ENCODE measurements at places on chromosomes 12 and 14.

GRCh38 chr12:71562676-71563595, 100.7 kb downstream of the ZFC3H1 start:
- DNase-seq: no peak

DNA sequence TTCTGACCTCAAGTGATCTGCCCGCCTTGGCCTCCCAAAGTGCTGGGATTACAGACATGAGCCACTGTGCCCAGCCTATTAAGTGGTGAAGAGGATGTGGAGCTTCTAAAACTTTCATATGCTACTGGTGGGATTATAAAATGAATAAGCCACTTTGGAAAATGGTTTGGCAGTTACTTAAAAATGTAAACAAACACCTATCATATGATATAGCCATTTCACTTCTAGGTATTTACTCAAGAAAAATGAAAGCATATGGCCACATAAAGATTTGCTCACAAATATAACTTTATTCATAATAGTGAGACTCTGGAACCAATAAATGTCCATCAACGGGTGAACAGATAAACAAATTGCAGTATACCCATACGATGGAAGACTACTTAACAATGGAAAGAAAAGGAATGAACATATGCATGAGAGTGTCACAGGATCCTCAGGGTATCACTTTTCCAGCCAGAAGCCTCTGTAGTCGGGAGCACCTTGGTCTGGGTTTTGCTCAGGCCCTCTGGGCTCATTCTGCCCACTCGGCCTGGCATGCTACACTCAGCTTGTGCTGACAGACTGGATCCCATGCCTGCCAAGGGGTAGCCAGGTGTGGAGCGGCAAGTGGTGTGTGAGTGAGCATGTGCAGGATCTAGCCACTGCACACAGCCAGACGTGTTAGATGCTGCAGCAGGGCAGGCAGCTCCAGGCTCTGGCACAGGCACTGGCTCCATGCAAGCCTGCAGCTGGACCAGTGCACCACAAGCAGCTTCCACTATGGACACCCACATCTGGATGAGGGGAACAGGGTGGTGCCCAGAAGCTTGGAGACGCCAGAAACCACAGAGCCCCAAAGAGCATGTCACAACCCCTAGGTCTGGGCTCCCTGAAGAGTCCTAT, 213.2 kb upstream of the DIO3 start:
- no peak for DNase-seq

- no peak for DNase-seq
Measured at GRCh38 chr12:96436366-96437170, 36.3 kb upstream of the CDK17 start.

- no peak for DNase-seq
Measured at GRCh38 chr12:1834186-1834925, 14.0 kb downstream of the LRTM2 start.

DNA sequence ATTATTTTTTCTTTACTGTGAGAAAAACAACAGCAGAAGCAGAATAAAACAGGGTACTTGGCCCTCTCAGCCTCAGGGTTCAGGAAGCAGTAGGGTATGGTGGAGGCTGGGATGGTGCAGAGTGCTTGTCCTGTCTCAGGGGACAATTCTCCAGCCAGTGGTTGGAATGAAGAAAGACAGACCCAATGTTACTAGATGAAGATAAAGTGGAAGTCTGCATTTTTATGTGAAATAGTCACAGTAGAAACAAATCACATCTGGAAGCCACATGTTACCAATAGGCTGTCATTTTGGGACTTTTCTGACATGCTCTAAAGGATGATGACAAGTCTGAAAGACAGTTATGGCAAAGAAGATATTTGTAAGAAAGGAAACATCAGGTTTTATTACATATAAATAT, 32.3 kb downstream of the PROX2 start:
- no peak for DNase-seq

GRCh38 chr14:102663440-102663839, 71.0 kb downstream of the RCOR1 start:
- no peak for DNase-seq

- no peak for DNase-seq
Measured at GRCh38 chr14:62308316-62308715, 546.1 kb downstream of the SNAPC1 start.

- no peak for DNase-seq
Measured at GRCh38 chr12:14216405-14217294, 148.8 kb upstream of the ATF7IP start.

DNA sequence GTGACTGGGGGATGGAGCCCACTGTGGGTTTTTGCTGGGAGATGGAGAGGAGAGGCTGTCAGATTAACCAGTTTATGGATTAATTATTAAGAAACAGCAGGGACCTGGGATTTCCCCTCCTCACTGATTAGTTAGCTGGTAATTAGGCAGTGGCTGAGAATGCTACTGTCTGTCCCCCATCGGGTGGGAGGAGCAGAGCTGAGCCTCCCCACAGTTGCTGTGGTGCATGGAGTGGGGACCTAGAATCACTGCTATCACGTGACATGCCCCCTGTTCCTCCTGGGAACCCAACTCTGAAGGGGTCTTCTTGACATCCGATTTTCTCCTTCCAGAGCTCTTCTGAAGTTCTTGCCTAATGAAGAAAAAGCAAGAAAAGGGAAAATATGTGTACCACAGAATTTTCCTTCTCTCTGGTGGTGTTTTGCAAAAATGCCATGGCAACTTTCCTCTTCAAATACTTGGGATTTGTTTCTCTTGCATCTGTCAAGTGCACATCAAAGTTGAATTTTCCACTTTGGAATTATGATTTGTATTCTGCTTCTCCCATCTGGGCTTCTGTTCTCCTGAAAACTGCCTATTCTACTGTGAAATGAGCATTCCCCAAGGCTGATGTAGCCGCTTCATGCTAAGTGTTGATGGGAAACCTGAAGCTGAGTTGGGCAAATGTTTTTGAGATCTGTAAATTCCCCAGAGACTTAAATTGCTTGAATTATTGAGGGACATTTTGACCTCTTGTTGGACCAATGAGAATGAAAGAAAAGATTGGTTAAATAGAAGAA, 264.2 kb downstream of the RGS6 start:
- no peak for DNase-seq

DNA sequence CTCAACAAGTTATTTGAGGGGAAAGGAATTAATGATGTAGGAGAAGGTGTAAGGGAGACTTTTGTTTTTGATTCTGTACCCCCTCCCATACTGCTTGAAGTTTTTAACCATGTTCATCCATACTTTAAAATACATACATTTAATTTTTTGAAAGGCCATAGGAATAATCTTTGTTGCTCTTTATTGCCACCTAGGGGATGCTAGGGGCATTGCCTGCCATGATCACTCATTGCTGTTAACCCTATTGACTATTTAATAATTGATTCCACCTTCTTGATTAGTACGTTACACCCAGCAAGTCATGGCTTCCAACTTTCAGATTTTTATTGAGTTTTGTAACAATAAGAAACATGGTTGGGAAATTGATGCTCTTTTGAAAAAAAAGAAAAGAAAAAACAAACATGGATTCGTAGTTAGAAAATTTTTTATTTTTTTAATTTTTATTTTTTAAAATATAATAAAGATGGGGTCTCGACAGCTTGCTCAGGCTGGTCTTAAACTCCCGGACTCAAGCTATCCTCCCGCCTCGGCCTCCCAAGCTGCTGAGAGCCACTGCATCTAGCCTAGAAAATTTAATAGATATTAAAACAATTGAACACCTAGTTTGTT, 8.5 kb upstream of the PRKAB1 start:
- no peak for DNase-seq

GRCh38 chr14:93693914-93694313, 94.4 kb downstream of the PRIMA1 start:
- no peak for DNase-seq

GRCh38 chr14:101501341-101501740, 60.0 kb upstream of the DIO3 start:
- DNase-seq: no peak

DNA sequence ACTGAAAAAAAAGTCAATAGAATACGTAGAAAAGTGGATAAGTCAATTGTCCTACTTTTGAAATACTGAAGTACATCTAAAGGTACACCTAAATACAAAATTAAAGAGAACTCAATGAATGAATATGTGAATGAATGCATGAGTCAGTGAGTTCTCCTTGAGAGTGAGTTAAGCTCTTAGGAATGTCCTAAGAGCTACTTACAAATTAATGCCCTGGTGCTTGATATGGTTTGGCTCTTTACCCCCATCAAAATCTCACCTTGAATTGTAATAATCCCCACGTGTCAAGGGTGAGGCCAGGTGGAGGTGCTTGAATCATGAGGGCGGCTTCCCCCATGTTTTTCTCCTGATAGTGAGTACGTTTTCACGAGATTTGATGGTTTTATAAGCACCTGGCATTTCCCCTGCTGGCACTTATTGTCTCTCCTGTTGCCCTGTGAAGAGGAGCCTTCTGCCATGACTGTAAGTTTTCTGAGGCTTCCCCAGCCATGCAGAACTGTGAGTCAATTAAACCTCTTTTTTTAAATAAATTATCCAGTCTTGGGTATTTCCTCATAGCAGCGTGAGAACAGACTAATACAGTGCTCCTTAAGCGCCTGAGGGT, 192.2 kb upstream of the ARHGAP5 start:
- DNase-seq: no peak

GRCh38 chr12:93447555-93448290, 6.0 kb upstream of the UBE2N start:
- no peak for DNase-seq

- no peak for DNase-seq
Measured at GRCh38 chr14:58966997-58967396, 221.5 kb upstream of the DAAM1 start.

GRCh38 chr12:30753233-30753632, 1.5 kb downstream of the CAPRIN2 start:
- DNase-seq: no peak

GRCh38 chr14:85423889-85424288, 106.1 kb upstream of the FLRT2 start:
- DNase-seq: no peak

DNA sequence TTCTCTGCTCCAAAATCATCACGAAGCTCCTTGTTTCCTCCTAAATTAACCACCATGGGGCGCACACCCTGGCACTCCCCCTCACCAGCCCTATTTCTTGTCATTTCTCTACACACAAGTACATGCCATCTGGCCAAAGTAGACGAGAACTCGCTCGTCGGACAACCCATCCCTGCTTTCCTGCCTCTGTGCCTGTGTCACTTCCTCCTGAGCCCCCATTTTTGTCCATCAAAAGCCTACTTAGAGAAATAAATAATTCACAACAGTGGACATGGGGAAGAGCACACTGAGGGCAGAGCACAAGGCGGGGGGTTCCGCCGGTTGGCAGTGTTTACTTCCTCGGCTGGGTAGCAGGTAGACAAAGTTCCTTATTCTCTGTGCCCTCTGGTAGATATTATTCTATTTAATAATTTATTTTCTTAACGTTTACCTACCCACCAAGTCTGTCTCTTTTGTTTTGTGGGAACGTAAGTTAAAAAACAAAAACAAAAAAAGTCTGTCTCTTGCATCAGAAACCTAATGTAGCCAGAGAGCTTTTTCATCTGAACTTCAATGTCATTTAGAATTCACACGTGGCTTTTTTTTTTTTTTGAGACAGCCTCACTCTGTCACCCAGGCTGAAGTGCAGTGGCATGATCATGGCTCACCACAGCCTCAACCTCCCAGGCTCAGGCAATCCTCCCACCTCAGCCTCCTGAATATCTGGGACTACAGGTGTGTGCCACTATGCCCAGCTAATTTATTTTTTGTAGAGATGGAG, 6.0 kb downstream of the VPS37B start:
- no peak for DNase-seq

GRCh38 chr14:103313704-103314103, 20.3 kb upstream of the EIF5 start:
- no peak for DNase-seq

GRCh38 chr14:69808919-69809808, 12.1 kb upstream of the SLC10A1 start:
- DNase-seq: no peak

GRCh38 chr14:92615451-92615850, 101.9 kb downstream of the RIN3 start:
- DNase-seq: peak; percentile 55

GRCh38 chr14:88188745-88189416, 134.2 kb downstream of the KCNK10 start:
- DNase-seq: no peak

DNA sequence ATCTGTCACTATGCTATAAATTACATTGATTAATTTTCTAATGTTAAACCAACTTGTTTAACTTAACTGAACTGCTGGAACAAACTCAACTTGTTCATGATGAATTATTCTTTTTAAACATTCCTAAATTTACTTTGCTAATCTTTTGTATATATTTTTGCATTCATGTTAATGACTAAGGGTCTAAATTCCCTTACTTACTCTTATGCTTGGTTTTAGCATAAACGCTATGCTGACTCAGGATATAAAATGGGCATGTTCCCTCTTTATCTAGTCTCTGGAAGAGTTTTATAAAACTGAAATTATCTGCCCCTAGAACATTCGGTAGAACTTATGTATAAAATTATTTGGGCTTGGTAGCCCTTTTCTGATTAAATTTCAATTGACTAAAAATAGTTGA, 342.8 kb upstream of the DIO2 start:
- DNase-seq: no peak

GRCh38 chr14:104299993-104300761, 161.8 kb downstream of the KIF26A start:
- no peak for DNase-seq

GRCh38 chr12:65891987-65892481, 67.8 kb downstream of the HMGA2 start:
- DNase-seq: no peak

GRCh38 chr14:105049753-105050550, 15.3 kb downstream of the GPR132 start:
- DNase-seq: no peak

- no peak for DNase-seq
Measured at GRCh38 chr12:50579757-50580267, 75.0 kb downstream of the DIP2B start.

DNA sequence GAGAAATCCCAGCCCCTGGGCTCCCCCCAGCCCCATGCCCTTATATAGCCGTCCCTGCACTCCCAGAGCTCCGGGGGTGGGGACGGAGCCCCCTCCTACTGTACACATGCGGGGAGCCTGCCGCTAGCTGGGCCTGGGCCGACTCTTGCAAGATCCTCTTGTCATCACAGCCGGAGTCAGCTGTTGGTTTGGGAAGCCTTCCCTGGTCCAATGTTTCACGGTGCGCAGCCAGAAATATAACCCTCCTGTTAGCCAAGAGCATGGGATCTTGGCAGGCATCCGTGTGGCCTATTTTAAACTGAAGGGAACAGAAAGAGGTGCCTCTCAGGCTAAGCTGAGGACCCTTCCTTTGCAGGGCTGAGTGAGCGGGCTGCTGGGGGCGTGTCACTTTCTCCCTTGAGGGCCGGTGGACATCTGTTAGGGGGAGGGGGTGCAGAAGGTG, 175.3 kb downstream of the TSPAN9 start:
- no peak for DNase-seq

DNA sequence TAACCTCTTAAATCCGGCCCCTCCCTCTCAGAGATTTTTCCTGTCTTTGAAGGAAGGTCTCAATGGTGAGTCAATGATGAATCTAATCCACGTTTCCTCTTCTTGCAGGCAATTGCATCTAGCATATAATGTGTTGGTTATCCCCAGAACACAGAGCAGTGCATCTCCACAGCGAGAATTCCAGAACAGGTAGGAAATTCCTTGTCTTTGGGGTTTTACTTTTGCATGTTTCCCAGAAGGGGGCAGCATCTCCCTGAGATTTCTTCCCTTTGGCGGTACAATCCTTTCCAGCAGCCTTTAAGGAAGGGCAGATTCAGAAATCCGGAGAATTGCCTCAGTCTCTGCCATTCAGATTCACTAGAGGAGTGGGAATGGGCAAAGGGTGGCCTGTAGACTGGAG, 128.0 kb downstream of the KCNA5 start:
- no peak for DNase-seq

- no peak for DNase-seq
Measured at GRCh38 chr14:101707863-101708620, 53.5 kb upstream of the PPP2R5C start.
